ENCODE measurements at places on chromosomes 4 and X. TPM values are rescaled to one million over a fixed set of nuclear protein-coding genes. Genes with fewer than 3 reads are reported as not detected.

Gene ADGRA3
- 4.1 TPM for total RNA-seq

DNA sequence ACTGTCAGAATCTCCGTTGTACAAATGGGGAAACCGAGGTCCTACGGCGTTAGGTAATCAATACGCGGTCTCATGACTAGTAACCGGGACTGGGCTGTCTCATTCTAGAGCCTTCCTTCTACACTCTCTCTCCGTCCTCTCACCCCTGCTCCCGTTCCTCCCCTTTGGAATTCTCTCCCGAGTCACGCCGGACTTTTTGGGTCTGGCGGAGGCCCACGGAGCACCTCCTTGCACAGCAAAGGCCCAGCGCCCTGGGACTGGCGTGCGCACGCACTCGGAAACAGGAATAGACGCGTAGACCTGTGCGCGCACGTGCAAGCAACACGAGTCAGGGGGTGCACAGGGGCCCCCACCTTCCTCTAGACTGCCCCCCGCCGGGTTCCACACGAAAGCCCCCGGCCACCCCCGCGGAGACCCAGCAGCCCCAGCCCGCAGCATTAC lies 361 bp downstream of the QDPR start:
- DNase-seq, result no peak

Gene NIPAL1
- not detected for total RNA-seq

DNA sequence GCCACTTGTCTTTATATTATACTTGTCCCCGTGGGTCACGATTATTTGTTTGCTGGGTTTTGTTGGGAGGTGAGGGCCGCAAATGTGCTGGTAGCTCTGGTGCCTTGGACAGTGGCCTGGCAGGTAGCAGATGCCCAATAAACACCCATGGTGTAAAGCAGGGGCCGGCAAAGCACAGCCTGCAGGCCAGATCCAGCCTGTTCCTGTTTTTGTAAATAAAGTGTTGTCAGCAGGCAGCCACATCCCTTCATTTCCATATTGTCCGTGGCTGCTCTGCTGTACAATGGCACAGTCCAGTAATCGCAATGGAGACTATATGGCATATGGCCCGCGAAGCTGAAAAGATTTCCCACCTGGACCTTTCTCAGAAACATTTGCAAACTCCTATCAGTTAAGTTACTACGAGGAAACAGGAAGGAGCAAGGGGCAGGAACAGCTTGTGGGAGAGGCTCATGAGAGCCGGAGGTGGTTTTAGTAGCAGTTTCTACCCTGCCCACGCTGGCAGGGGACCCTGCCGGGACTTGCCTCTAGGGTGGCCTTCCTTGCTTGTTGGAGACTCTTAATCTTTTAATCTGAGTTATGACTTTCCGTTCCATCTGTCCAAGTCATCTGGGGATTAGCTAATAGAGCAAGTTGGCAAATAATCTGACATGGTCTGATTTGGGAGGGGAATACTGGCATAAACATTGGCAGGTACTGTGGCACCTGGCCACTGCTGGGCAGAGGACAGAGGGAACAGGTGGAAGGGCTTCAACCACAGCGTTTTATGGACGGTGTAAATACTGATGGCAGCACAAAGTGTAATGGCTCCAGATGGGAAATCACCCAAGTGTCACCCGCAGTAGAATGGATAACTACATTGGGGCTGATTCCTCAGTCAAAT lies 19.6 kb downstream of the CLCN4 start:
- no peak for DNase-seq

Gene MAP9
- total RNA-seq, result 6.6 TPM

Gene FAM47A
- total RNA-seq, result not detected

Gene EMCN
- not detected for total RNA-seq

DNA sequence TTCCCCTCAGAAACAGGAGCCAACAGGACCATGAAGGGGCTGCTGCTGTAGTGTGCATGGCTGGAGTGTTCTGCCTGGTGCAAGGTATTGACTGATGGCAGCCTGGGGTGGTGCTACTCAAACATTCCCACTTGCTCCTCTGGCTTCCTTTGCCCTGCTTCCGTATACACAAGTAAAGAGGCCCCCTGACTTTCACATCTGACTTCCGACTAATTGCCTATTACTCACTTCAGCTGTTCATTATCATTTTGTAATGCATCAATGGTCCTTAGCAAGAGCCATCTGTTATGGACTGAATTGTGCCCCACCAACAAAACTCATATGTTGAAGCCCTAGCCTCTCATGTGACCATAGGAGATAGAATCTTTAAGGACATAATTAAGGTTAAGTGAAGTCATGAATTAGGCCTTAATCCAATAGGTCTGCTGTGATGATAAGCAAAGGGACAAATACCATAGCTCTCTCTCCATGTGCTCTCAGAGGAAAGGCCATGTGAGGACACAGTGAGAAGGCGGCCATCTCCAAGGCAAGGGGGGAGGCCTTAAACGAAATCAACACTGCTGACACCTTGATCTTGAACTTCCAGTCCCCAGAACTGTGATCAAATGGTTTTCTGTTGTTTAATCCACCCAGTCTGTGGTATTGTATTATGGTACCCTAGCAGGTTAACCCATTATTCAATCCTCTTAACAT lies 122.5 kb upstream of the CLNK start:
- no peak for DNase-seq

Gene MGAT4D
- not detected for total RNA-seq

DNA sequence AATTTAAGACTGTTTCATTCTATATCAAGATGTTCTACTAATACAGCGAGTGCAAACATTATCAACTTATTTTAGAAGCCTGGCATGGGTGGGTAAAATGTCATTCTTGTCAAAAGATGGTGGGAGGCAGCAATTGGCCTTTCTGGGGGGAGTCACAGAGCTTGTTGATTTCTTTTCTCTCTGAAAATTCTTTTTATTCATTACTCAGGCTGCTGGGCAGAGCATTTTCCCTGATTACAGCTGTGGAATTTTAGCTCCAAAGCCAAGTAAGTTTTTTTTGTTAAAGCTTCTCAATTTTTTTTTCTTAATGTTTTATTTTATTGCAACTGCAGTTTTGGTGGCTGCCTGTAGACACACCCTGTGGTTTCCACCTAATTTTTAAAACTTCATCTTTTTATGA lies 50.4 kb downstream of the GPC4 start:
- DNase-seq, result no peak

GRCh38 chrX:102739657-102740056 lies 19.1 kb downstream of the GPRASP3 start:
- DNase-seq, result no peak

Gene SFRP2
- not detected for total RNA-seq

Gene PAGE4
- total RNA-seq, result not detected

- no peak for DNase-seq
Measured at GRCh38 chr4:174357321-174357720, 73.6 kb downstream of the CEP44 start.

DNA sequence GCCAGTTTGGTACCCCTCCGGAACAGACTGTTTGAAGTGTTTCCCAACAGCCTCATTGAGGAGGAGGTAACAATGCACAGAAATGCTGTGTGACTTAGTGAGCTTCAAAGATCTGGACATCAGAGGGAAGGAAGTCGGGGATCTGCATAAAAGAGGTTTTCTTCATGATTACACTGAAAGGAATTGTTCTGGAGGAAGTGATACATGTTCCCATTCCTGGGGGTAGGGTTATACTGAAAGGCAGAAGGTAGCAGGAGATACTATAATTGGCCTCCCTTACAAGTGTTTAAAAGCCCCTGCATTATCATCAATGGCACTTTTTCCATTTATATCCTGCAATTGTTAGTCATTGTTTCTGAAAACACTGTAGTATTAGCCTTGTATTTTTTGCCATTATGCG lies 94.0 kb upstream of the DKK2 start:
- DNase-seq, result no peak

DNA sequence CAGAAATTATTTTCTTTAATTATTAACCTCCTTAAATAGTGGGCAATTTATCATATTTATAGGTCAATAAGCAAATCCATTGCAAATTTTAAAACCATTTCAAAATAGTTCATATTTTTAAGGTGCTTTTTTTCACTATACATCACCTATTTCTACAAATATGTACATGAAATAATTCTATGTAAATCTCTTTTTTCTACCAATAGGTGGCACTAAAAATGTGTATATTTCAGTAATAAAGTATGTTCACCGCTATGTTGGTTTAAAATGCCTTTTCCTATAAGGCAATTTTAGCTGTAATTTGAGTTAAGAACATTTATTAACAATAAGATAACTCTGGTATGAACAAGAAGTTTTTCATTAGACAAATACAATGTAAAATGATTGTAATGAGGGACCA lies 672.2 kb downstream of the KCTD8 start:
- no peak for DNase-seq

Gene ARHGAP24
- total RNA-seq, result 12.7 TPM

GRCh38 chrX:40571600-40571999 lies 9.2 kb upstream of the ATP6AP2 start:
- no peak for DNase-seq

- no peak for DNase-seq
Measured at GRCh38 chr4:66876946-66877345, 668.4 kb downstream of the CENPC start.

- DNase-seq, result no peak
Measured at GRCh38 chr4:184856277-184856609, 30.5 kb upstream of the ACSL1 start.

Gene CACNA1F
- total RNA-seq, result 1.3 TPM

DNA sequence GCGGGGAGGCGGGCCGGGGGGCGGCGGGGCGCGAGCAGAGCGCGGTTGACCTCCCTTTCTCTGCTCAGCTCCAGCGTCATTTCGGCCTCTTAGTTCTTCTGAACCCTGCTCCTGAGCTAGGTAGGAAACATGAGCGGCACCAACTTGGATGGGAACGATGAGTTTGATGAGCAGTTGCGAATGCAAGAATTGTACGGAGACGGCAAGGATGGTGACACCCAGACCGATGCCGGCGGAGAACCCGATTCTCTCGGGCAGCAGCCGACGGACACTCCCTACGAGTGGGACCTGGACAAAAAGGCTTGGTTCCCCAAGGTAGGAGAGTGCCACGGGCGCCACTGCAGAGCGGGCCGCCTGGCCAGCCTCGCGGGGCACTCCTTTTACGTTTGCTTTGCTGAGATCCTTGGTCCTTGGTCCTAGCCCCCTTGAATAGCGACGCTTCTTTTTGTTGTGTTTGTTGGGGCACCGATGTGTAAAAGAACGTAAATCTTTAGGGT lies at the start of gene HTATSF1:
HTATSF1 (plus strand) TSS at position 37 of the 497 bp plus-strand sequence; CDS start at position 130, 93 bp downstream.
- no peak for DNase-seq

Gene FGFRL1
- total RNA-seq, result 10.7 TPM

- no peak for DNase-seq
Measured at GRCh38 chr4:130814896-130815295, 1718.9 kb downstream of the C4orf33 start.

DNA sequence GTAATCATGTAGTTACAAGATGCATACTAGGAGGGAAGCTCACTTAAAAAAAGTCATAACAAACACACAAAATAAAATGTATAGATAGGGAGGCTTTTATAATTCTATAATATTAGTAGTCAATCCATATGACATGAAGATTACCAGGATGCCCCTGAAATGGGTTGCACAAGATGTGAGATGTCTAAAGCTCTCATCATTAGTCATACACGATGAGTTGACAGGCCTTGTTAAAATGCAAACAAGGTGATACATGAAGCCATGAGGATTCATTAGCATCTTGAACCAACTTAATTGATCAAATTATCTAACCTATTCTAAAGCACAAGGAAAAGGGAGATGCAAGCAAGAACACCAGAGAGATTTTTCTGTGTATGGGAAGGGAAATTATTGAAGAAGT lies 470.2 kb downstream of the IQCM start:
- no peak for DNase-seq

GRCh38 chr4:98994474-98995182 lies 893 bp upstream of the METAP1 start:
- DNase-seq, result no peak
